Hypothalamus (tissue), 51 donors: ENCODE measurements at places on chromosomes 5 and 9.

DNA sequence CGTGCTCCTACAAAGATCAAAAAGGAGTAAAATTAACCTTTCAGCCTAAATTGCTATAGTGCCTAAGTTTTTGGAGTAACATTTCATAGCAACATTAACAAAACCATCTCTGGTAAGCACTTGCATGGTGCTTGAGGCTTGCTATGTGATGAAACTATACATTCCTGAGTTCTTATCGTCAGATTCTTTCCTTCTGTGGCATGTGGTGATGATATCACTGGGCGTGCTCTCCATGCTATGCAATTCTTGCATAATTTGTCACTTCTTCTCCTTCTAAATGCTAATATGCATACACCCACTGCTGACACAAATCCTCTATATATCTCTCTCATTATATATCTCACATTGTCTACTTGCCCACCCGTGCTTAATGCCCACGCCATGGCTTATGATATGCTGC, 2019.9 kb downstream of the MAT2B start:
- no peak for DNase-seq

- DNase-seq = no peak
Observed at GRCh38 chr5:176892663-176893062, 6.5 kb downstream of the HK3 start.

DNA sequence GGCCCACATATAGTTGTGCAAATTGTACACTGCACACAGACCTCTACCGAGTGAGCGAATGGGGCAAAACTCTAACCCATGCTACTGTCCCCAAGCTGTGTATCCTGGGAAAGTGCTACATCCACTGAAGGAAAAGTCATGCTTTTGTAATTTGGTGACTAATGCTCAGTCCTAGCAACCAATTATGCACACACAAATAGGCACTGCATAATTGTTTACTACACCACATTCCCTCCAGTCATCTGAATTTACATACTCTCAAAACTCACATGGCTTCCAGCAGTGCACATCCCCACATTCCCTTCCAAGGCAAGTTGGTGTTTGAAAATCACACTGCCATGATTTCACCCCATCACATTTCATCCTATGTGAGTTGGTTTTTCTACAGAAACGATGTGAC, 125.9 kb upstream of the OSMR start:
- no peak for DNase-seq

- no peak for DNase-seq
Observed at GRCh38 chr5:38997591-38997990, 76.6 kb downstream of the RICTOR start.

GRCh38 chr9:126114850-126115460, 211.7 kb upstream of the MVB12B start:
- no peak for DNase-seq

DNA sequence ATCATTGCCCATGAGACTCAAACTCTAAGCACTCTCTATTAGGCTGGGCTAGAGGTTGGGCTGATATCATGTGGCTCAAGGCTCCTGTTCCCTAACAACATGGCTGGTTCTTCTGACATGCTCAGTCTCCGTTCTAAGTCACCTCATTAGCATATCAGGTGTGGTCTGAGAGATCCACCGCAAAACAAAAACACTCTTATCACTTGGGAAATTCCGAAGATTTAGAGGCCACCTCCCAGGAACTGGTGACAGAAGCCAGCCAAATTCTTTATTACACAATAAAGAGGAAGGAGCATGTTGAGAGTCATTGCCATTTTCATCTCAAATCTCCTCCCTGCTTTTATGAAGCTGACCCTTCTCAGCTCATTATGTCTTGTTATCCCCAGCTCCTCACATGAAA, 107.6 kb downstream of the MSX2 start:
- no peak for DNase-seq

DNA sequence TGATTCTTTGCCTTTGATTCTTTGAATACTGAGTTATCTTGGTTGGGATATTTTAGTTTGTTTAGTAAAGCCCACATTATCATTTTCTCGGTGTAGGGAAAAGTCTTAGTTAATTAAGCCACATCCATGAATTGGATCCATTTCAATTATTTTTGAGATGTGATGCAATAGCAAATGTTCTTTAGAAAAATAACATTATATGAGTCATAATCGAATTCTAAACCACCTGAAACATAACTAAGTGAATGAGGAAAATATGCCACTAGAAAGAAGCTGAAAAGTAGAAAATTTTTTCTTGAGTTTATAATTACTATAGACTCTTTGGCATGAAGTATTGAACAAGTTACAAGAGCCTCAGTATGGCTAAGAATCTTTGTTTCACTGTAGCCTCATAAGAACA, 17.5 kb upstream of the CCDC192 start:
- DNase-seq = no peak

DNA sequence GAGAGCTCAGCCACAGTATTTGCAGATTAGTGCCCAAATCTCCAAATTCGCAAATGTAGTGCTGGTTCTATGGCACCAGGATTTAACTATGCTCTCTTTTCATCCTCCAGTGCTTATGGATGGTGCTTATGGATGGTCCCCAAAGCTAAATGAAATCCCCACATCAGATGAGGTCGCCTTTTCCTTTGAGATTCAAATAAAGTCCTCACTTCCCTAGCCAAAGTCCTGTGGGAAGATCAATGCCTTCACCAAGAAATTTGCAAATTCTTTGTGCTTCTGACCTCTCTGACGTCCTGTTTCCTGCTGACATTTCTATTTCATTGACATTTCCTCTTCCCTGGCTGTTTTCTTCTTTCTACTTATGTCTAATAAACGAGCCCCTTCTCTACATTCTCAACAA, 1077.0 kb upstream of the C9orf72 start:
- no peak for DNase-seq

GRCh38 chr5:173850659-173851058, 37.5 kb upstream of the CPEB4 start:
- DNase-seq = no peak

GRCh38 chr9:123724211-123724796, 205.6 kb downstream of the DENND1A start:
- DNase-seq = peak; percentile 25

DNA sequence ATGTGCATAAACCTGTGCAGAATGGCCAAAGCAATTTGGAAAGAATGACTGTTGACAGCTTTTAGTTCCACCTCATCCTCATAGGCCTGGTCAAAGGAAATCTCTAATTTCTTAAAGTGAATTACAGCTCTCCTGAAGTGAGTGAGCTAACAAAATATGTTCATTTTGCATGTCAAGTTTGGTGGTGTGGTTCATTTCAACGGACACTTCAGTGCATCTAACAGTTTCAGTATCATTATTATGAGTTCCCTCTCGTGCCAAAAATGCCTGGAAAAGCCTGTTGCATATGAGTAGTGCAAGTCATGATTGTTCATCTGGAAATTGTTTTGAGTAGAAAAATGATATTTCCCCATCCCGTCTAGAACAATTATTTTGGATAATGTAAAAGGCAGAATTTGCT, 53.2 kb upstream of the HMHB1 start:
- DNase-seq = no peak

DNA sequence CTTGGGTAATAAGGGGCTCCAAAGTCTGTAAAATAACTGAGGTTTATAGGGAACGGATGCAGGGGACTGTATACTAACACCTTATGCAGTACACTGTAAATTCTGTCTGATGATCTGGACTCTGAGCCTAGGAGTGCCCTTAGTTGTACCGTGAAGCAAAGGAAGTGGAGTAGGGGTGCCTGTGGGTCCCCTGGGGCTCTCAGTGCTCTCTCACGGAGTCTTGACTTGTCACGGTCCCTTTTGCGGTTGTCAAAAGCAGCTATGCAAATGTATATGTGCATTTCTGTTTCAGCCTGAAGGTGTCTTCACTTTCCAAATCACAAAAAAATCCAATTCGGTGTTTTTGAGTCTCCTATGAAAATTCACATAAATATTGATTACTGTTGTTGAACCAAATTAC, 17.8 kb downstream of the DMRT1 start:
- DNase-seq = no peak

DNA sequence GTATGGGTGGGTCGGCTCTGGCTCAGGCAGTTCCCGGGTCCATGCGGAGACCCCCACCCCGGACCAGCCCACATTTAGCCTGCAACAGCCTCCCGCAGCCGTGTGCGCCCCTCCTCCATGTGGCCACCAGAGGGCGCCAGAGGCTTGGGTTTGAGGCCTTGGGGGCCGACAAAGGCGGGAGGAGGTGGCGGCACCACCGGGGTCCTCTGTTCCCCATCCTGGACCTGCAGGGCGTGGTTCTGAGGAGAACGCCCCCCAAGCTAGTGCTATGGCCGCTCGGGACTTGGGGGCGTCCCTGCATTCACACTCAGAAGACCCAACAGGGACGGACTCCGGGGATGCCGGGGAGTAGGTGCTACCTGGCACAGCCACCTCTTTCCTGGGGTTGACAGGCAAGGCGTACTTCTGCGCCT, 16.5 kb downstream of the ASS1 start:
- peak; percentile 20 for DNase-seq

DNA sequence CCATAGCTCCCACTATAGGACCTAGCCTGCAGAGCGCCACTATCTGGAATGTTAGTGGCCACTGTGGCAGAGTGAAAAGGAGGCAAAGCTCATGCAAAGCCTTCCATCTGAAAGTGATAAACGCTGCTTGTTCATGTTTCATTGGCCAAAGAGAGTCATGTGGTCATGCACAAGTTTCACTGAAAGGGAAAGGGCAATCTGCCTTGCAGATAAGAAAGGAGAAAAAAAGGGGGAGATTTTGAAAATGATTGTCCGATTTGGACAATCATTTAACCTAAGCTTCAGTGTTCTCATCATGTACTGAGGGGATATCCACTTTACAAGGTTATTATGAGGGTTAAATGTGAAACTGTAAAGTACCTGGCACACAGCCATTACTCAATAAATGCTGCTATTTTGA, 9.0 kb upstream of the MOB3B start:
- no peak for DNase-seq

- peak; percentile 73 for DNase-seq
Observed at GRCh38 chr9:25678147-25678666, at the start of gene TUSC1. Gene TUSC1 (minus strand): TSS chr9:25678444. CDS start chr9:25678312, 132 bp downstream.

- no peak for DNase-seq
Observed at GRCh38 chr9:68705531-68706362, 707 bp downstream of the PIP5K1B start.

GRCh38 chr5:111853748-111854147, 96.8 kb upstream of the NREP start:
- DNase-seq = no peak

- DNase-seq = no peak
Observed at GRCh38 chr5:174425964-174426290, 298.5 kb upstream of the MSX2 start.

DNA sequence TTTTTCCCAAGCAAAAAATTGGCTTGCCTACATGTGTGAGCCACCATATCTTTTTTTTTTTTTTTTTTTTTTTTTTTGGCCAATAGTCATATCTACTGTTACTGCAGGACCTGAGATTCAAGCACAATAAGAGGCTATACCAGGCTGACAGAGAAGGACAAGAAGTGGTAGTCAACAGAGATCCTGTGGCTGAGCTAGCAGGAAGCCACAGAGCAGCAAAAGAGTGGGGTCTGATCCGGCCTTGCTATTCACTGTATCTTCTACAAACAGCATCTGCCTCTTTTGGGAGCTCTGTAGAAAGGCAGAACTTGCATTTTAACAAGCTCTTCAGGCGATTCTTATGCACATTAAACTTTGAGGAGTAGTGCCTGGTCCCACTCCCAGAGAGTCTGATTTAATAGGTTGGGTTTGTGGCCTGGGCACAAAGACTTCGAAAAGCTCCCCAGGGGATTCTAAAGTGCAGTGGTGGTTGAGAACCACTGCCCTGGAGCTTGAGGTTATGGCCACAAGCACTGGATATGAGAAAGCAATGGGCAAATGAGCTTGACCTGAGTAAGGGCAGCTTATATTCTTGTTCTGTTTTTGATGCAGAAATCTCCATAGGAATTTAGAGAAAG, 162.8 kb downstream of the PIK3R1 start:
- no peak for DNase-seq

- no peak for DNase-seq
Observed at GRCh38 chr9:98085944-98086343, 29.4 kb downstream of the NANS start.

- no peak for DNase-seq
Observed at GRCh38 chr9:31355965-31356364, 1028.5 kb upstream of the ACO1 start.

DNA sequence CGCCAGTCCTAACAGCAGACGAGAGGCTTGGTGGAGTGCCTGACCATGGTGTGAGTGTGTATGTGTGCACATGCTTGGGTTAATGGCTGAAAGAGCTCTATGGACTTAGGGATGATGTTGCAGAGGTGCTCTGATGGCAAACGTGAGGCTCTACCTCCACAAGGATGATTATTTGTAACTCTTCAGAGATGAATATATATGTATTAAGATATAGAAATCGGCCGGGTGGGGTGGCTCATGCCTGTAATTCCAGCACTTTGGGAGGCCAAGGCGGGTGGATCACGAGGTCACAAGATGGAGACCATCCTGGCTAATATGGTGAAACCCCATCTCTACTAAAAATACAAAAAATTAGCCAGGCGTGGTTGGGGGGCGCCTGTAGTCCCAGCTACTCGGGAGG, 253.4 kb upstream of the CDH18 start:
- DNase-seq = no peak

- DNase-seq = no peak
Observed at GRCh38 chr9:97059626-97060025, 20.7 kb upstream of the CTSV start.

GRCh38 chr5:153896701-153897100, 142.0 kb downstream of the FAM114A2 start:
- DNase-seq = no peak

- no peak for DNase-seq
Observed at GRCh38 chr9:114146735-114147134, 8.6 kb upstream of the COL27A1 start.

- DNase-seq = no peak
Observed at GRCh38 chr5:133520991-133521706, 91.2 kb downstream of the FSTL4 start.

- DNase-seq = no peak
Observed at GRCh38 chr5:55418994-55419968, 111.5 kb downstream of the MTREX start.

- no peak for DNase-seq
Observed at GRCh38 chr5:157648275-157648990, 3.8 kb downstream of the SOX30 start.
